ENCODE measurements at places on chromosomes 13 and 19. TPM values are rescaled to one million over a fixed set of nuclear protein-coding genes. Genes with fewer than 3 reads are reported as not detected.

LGALS14 gene
- not detected for total RNA-seq

SBK2 gene
- total RNA-seq: 6.5 TPM

CCDC9 gene
- 21.6 TPM for total RNA-seq

PPP1R13L gene
- 207 TPM for total RNA-seq

FSD1 gene
- not detected for total RNA-seq

ZNF221 gene
- 3.7 TPM for total RNA-seq

IFT88 gene
- 8.1 TPM for total RNA-seq

TRIM13 gene
- 22.1 TPM for total RNA-seq

- no peak for DNase-seq
- H3K36me3 ChIP-seq: peaks cover 47% of the 10 kb centered on the region
- H3K4me1 ChIP-seq: no peaks in the 10 kb centered on the region
- no peak overlapping the region for H3K4me3 ChIP-seq
- no peaks in the 10 kb centered on the region for H3K27me3 ChIP-seq
- no peak overlapping the region for H3K27ac ChIP-seq
These were observed 37.3 kb downstream of the DNAJC3 start for GRCh38 chr13:95714142-95714832.

- no peaks in the 10 kb centered on the region for H3K36me3 ChIP-seq
- no peak overlapping the region for H3K4me3 ChIP-seq
- H3K27ac ChIP-seq: no peak overlapping the region
- peaks cover 8% of the 10 kb centered on the region for H3K27me3 ChIP-seq
- H3K4me1 ChIP-seq: no peaks in the 10 kb centered on the region
These were observed 26.3 kb upstream of the GJB6 start for GRCh38 chr13:20258208-20258962.

DNA sequence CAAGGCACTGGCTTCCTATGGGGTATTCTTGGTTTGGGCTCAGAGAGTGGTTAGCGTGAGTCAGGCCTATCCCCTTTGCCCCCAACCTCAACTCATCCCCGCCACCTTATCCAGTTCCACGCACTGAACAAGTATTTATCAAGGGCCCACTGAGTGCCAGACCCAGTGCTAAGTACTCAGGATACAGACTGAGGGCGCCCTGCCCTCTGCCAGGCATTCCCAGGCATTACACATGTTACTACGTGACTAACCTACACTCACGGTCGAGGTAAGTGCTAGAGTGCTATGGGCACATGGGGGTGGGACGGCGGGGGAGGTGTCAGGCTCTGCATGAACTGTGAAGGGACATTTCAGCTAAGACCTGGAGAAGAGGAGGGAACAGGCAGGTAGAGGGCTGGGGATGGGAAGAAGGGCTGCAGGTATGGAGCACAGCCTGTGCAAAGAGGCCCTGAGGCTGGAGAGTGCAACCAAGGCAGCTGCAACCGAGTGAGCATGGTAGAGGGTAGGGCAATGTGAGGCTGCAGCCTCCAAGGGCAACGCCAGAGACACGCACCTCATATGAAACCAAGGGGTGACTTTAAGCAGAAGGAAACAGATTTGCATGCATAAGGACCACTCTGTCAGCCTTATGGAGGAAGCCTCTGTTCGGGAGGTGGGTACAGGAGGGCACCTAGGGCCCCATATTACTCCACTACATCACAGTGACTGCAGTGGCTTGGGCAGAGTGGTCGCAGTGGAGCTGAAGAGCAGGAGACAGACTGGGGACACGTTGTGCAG lies 22.5 kb downstream of the DHRS12 start:
- H3K4me1 ChIP-seq: peaks cover 21% of the 10 kb centered on the region
- no peak overlapping the region for H3K27ac ChIP-seq
- no peak for DNase-seq

DNA sequence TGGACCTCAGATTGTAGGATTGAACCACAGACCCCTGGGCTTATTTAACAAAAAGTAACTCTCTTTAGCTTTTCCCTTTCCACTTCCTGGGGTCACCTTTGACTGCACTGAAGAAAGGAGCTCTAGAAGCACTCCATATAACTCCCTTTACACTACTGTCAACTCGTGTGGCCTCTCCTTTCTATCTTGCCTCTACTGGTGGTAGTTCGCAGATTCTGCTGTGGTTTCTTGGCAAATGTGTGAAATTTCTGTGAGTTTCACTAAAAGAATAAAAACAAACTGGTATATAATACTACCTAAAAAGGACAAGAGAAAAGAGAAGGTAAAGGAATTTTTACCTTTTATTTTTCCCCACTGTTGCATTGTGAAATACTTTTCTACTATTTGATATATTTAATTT lies 1298.1 kb downstream of the PCDH9 start:
- H3K36me3 ChIP-seq: no peaks in the 10 kb centered on the region
- no peaks in the 10 kb centered on the region for H3K4me1 ChIP-seq
- H3K27ac ChIP-seq: no peak overlapping the region

GRCh38 chr13:46866150-46866549 lies 30.7 kb downstream of the HTR2A start:
- no peaks in the 10 kb centered on the region for H3K36me3 ChIP-seq
- no peaks in the 10 kb centered on the region for H3K4me1 ChIP-seq
- H3K4me3 ChIP-seq: no peak overlapping the region
- DNase-seq: no peak
- peaks cover 16% of the 10 kb centered on the region for H3K27me3 ChIP-seq

GRCh38 chr19:8580710-8581281 lies 3.6 kb upstream of the MYO1F start:
- H3K27ac ChIP-seq: no peak overlapping the region
- DNase-seq: peak; percentile 80
- peaks cover 21% of the 10 kb centered on the region for H3K4me1 ChIP-seq

- peaks cover 100% of the 10 kb centered on the region for H3K4me1 ChIP-seq
- peak overlapping the region; percentile 95 for H3K27ac ChIP-seq
- H3K4me3 ChIP-seq: peak overlapping the region; percentile 48
- H3K27me3 ChIP-seq: no peaks in the 10 kb centered on the region
These were observed 18.7 kb downstream of the ACTN4 start for GRCh38 chr19:38665950-38666662.

DNA sequence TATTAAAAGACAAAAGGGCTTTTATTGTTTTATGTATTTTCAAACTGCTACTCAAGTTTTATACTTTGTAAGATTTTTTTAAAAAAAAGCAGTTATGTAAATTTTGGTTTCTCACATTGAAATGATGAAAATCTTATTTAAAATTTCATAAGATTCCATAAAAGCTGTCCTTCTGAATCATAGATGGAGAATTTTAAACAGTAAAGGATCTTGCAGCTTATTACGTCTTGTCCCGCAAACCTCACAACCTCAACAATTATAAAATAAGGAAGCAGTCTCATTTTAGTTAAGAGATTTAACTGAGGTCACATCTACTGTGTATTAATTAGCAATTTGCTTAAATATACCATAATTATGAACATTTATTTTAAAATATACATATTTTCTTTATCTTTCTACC lies 581.0 kb upstream of the SPRY2 start:
- no peak overlapping the region for H3K27ac ChIP-seq
- no peak for DNase-seq
- peaks cover 12% of the 10 kb centered on the region for H3K4me1 ChIP-seq
- H3K36me3 ChIP-seq: no peaks in the 10 kb centered on the region

DNA sequence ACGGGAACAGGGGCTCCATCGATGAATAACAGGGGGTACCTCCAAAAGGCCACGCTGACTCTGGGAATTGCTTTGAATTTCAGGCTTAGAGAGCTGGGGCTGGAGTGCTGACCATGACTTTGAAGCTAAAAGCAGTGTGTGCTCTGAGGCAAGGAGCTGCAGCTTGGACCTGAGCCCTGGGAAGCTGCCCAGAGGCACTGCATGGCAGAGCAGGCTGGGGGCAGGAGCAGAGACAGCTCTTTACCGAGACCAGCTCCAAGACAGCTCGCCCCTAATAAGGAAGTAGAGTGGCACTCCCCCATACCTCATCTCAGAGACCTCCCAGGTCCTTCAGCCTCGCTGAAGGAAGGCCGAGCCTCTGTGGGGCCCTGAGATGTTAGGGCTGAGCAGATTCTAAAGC lies 200.2 kb downstream of the COL4A1 start:
- peak; percentile 75 for DNase-seq
- no peak overlapping the region for H3K4me3 ChIP-seq
- peak overlapping the region; percentile 71 for H3K27ac ChIP-seq
- H3K27me3 ChIP-seq: no peaks in the 10 kb centered on the region

DNA sequence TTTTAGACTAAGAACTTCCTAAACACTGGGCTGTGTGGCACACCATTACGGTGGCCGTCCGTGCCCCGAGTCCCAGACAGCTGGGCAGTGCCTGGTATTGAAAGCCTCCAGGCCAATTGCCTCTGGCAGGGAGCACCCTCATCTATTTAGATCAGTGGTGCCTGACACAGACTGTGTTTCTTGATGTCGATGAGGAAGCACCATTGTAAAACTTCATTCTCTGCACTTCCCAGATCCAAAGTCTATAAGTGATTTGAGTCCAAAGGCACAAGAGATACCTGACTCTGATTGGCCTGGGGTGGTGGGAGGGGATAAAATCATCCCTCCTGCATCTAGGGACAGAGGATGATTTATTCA lies 8.5 kb upstream of the STK24 start:
- H3K27ac ChIP-seq: no peak overlapping the region
- no peak for DNase-seq
- H3K27me3 ChIP-seq: no peaks in the 10 kb centered on the region
- H3K4me1 ChIP-seq: peaks cover 16% of the 10 kb centered on the region

DNA sequence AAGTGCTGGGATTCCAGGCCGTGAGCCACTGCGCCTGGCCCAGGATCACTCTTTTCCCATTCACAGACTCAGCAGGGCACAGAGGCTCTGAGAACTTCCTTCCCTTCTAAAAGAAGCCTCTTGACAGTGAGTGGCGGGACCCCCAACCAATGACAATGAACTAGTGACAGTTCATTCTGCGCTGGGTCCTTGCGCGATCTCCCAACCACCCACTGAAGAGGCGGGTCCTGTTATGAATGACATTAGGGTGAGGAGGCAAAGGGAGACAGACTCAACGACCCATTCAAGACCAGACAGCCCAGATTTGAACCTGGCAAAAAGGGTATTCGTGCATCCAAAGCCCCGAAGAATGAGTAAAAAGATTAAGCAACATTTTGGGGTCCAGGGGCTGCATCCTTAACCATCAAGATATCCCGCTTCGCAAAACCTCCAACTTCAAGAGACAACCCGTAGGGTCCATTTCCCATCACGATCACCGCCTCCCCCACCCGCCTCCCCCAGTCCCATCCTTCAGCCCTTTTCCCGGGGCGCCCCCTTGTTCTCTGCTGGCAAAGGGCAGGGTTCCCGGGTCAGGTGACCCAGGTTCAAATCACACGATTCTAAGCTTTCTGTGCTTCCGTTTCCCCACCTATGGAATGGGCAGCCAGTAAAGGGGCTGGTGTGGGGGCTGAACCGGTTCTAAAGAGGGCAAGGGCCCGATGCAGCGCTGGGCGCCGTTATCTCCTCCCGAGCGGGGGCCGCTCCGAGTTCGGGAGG lies 719 bp downstream of the SUGP2 start:
- DNase-seq: peak; percentile 90
- peak overlapping the region; percentile 100 for H3K27ac ChIP-seq

DNA sequence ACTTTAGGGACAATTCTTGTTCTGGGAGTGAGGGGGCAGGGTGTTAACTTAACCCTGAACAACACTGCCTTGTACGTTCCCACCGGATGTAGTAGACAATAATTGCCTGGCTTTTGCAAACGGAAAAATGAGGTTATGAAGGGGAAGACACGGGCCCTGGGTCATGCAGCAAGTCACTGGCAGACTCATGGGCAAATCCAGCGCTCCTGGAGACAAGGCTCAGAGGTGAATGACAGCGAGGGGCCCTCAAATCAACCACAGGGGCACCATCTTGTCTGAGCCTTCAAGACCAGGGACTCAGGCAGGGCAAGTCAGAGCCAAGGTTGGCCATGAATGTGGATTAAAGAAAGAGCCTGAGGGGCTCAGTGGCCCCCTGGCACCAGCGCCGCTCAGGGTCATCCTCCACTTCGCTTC lies 2.8 kb downstream of the RASA3 start:
- peak overlapping the region; percentile 83 for H3K27ac ChIP-seq
- DNase-seq: no peak
- no peaks in the 10 kb centered on the region for H3K27me3 ChIP-seq
- no peaks in the 10 kb centered on the region for H3K36me3 ChIP-seq

- H3K27ac ChIP-seq: peak overlapping the region; percentile 75
- DNase-seq: no peak
- no peak overlapping the region for H3K4me3 ChIP-seq
- no peaks in the 10 kb centered on the region for H3K27me3 ChIP-seq
These were observed 56.1 kb downstream of the DOCK9 start for GRCh38 chr13:98921786-98922185.

- no peak overlapping the region for H3K27ac ChIP-seq
- DNase-seq: no peak
- H3K27me3 ChIP-seq: no peaks in the 10 kb centered on the region
- no peak overlapping the region for H3K4me3 ChIP-seq
These were observed 102.8 kb downstream of the EFNB2 start for GRCh38 chr13:106432636-106433035.
